Tracheal epithelial cell (primary cell): ENCODE measurements at places on chromosomes 11 and 22. TPM values are rescaled to one million over a fixed set of nuclear protein-coding genes. Genes with fewer than 3 reads are reported as not detected.

The KDM4E gene
- not detected in 2 replicates for total RNA-seq

The JAML gene
- total RNA-seq, result not detected in 2 replicates

The PYGM gene
- total RNA-seq, result 0.21 TPM in 1 of 2 replicates, not detected in the other

The CRYBB1 gene
- total RNA-seq, result not detected in 2 replicates

The WNT7B gene
- total RNA-seq, result 10.1 and 18.5 TPM in 2 replicates

The CHST1 gene
- total RNA-seq, result under 0.01 TPM in 1 of 2 replicates, not detected in the other

The ROBO4 gene
- 0.43 and 0.72 TPM in 2 replicates for total RNA-seq

The CHRNA10 gene
- 0.48 TPM in 1 of 2 replicates, not detected in the other for total RNA-seq

The BRMS1 gene
- total RNA-seq, result 69.1 and 82.4 TPM in 2 replicates

The SLC25A1 gene
- 152 TPM in 2 replicates for total RNA-seq

The CNIH2 gene
- total RNA-seq, result not detected in 2 replicates

The APOA4 gene
- total RNA-seq, result not detected in 2 replicates

The XBP1 gene
- 223 and 257 TPM in 2 replicates for total RNA-seq

The USP2 gene
- total RNA-seq, result 0.96 TPM in 1 of 2 replicates, not detected in the other

The KCNQ1 gene
- total RNA-seq, result 0.96 and 2.6 TPM in 2 replicates

The P4HA3 gene
- total RNA-seq, result 2.7 TPM in 1 of 2 replicates, not detected in the other

The MMP12 gene
- total RNA-seq, result not detected in 2 replicates

The ZNF280B gene
- 0.21 and 0.24 TPM in 2 replicates for total RNA-seq

The FAM83F gene
- 18.1 and 31.8 TPM in 2 replicates for total RNA-seq

The ST13 gene
- total RNA-seq, result 189 and 212 TPM in 2 replicates

The PTGDR2 gene
- total RNA-seq, result not detected in 2 replicates

The IMMP1L gene
- total RNA-seq, result 10.4 and 15.6 TPM in 2 replicates
